ENCODE measurements at places on chromosomes 11 and 22. TPM values are rescaled to one million over a fixed set of nuclear protein-coding genes. Genes with fewer than 3 reads are reported as not detected.

The CCDC34 gene
- total RNA-seq = 13.7 TPM

The SAA2 gene
- total RNA-seq = 0.28 TPM

The MOGAT2 gene
- not detected for total RNA-seq

The CALCB gene
- total RNA-seq = 1.1 TPM

The MYRF gene
- 4.6 TPM for total RNA-seq

The KCNC1 gene
- total RNA-seq = not detected

The C22orf15 gene
- total RNA-seq = 1.1 TPM

The OR5I1 gene
- not detected for total RNA-seq

The PTGDR2 gene
- 5.7 TPM for total RNA-seq

The NADSYN1 gene
- total RNA-seq = 141 TPM

The LRRN4CL gene
- total RNA-seq = 0.18 TPM
